ENCODE measurements at places on chromosomes 5 and 9.

DNA sequence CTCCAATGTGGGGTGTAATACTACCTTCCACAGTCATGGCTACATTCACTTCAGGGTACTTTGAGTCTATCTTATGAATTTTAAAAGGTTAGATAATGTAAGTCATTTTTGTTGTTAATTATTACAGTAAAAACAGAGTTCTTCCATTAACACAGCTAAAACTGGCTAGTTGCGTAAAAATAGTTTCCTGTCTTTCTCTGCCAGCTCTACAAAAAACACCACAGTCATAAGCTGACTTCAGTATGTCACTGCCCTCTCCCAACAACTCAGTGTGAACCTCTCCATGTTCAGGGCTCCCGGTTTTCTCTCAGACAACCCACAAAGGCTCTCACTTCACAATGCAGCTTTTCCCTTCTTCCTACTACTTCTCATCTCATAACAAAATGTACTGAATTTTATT, 84.8 kb upstream of the ITGA1 start:
- no peak overlapping the region for H3K27ac ChIP-seq
- no peak overlapping the region for H3K4me3 ChIP-seq
- no peaks in the 10 kb centered on the region for H3K4me1 ChIP-seq
- no peak for ATAC-seq

DNA sequence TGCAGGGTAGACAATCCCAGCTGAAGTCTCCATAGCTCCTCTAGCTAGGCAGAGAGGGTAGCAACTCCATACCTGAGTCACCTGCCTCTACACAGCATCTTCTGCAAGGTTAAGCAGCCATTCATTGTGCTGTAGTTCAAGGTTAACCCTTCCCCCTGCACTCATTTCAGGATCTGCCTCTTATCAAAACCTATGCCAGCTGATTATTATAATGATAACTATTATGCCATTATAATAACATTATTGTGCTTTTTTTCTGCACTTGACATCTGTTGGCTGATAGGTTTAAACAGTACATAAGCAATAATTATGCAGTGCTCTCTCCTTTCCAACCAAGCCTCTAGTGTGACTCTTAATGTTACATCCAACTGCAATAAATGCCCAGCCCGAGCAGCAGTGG, 17.3 kb downstream of the SIL1 start:
- no peak for ATAC-seq
- H3K27me3 ChIP-seq, result no peaks in the 10 kb centered on the region
- no peaks in the 10 kb centered on the region for H3K36me3 ChIP-seq
- H3K27ac ChIP-seq, result no peak overlapping the region

GRCh38 chr9:124286292-124286931, 28.7 kb downstream of the NEK6 start:
- no peaks in the 10 kb centered on the region for H3K4me1 ChIP-seq
- H3K4me3 ChIP-seq, result no peak overlapping the region
- no peaks in the 10 kb centered on the region for H3K36me3 ChIP-seq
- peak overlapping the region; percentile 76 for H3K27ac ChIP-seq

- peaks cover 5% of the 10 kb centered on the region for H3K27me3 ChIP-seq
- no peaks in the 10 kb centered on the region for H3K4me1 ChIP-seq
- no peak overlapping the region for H3K27ac ChIP-seq
- no peak for ATAC-seq
- H3K36me3 ChIP-seq, result no peaks in the 10 kb centered on the region
Observed at GRCh38 chr5:6117212-6117611, 261.1 kb downstream of the MED10 start.

- H3K4me3 ChIP-seq, result no peak overlapping the region
- ATAC-seq, result no peak
- H3K27ac ChIP-seq, result no peak overlapping the region
- no peaks in the 10 kb centered on the region for H3K36me3 ChIP-seq
Observed at GRCh38 chr5:68873198-68873597, 220.6 kb upstream of the SLC30A5 start.

DNA sequence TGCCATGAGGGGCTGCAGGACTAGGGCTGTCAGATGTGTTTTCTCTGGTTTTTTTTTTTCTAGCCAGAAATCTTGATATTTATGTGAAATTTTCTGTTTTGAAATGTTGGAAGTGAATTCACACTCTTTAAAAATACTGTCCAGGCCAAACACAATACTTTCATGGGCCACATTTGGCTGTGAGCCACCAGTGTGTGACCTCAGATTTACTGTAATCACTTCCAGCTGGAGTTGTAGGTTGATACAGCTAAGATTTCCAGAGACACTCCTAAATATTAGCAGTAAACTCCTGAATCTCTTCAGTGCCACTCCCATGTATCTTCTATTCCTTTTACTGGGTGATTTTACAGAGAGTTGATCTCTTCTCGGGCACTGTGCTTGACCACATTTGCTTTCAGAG, 92.2 kb upstream of the CKMT2 start:
- no peak for ATAC-seq
- no peaks in the 10 kb centered on the region for H3K27me3 ChIP-seq
- no peak overlapping the region for H3K27ac ChIP-seq
- H3K36me3 ChIP-seq, result no peaks in the 10 kb centered on the region

- no peaks in the 10 kb centered on the region for H3K27me3 ChIP-seq
- no peaks in the 10 kb centered on the region for H3K36me3 ChIP-seq
- H3K27ac ChIP-seq, result peak overlapping the region; percentile 27
- peak; percentile 50 for ATAC-seq
- peaks cover 11% of the 10 kb centered on the region for H3K4me1 ChIP-seq
Observed at GRCh38 chr9:35035851-35036701, 36.3 kb downstream of the VCP start.

GRCh38 chr5:68037546-68037945, 178.0 kb upstream of the PIK3R1 start:
- H3K4me3 ChIP-seq, result no peak overlapping the region
- peaks cover 4% of the 10 kb centered on the region for H3K4me1 ChIP-seq
- H3K27ac ChIP-seq, result no peak overlapping the region
- no peaks in the 10 kb centered on the region for H3K36me3 ChIP-seq
- ATAC-seq, result peak; percentile 33
- no peaks in the 10 kb centered on the region for H3K27me3 ChIP-seq

DNA sequence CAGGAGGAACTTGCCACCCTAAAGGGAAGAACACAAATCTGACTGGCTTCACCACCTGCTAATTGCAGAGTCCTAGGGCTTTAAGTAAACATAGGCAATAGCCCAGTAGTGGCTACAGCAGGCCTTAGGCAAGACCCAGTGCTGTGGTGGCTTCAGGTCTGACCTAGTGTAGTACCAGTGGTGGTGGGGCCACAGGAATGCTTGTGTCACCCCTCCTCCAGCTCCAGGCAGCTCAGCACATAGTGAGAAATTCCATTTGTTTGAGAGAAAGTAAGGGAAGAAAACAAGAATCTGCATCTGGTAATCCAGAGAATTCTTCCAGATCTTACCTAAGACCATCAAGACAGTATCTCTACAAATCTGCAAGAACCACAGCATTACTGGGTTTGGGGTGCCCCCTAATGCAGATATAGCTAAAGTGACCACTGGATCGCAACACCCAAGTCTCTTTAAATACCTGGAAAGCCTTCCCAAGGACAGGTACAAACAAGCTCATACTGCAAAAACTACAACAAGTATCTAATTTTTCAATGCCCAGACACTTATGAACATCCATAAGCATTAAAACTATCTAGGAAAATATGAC, 102.6 kb upstream of the TRPM3 start:
- H3K4me1 ChIP-seq, result no peaks in the 10 kb centered on the region
- ATAC-seq, result no peak
- H3K27me3 ChIP-seq, result no peaks in the 10 kb centered on the region
- H3K27ac ChIP-seq, result no peak overlapping the region
- H3K36me3 ChIP-seq, result no peaks in the 10 kb centered on the region
- no peak overlapping the region for H3K4me3 ChIP-seq

DNA sequence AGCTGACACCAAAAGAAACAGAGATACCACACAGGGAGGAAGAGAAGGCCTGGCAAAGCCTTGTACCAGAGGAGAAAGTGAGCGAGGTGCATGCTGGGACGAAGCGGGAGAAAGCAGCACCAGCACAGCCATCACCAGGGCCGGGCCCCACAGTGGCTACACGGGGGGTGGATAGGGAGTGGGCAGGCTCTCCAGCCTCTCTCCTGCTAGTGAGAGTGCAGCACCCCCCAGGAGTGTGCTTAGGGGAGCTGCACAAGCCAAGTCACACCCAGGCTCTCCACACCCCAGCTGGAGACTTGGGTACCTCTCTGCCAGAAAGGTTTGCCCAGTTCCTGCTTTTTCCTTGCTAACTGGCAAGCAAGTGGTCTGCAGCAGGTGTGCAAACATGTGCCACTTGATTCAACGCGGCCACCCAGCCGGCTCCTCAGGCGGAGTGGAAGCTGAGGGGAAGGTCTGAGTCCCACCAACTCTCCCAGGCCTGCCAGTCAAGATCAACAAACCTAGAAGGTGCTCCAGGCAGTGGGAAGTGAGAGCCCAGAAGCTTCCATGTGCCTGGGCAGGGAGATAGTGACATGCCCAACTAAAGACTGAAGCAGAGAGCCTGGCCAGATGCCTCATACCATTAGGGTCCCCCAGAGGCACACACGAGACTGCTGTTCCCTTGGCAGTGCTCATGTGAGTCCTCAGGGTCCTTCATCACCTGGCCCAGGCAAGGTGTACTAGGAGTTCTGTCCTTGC, 39.9 kb downstream of the BICD2 start:
- no peaks in the 10 kb centered on the region for H3K4me1 ChIP-seq
- H3K27me3 ChIP-seq, result no peaks in the 10 kb centered on the region
- no peak overlapping the region for H3K4me3 ChIP-seq
- H3K36me3 ChIP-seq, result no peaks in the 10 kb centered on the region

- H3K27ac ChIP-seq, result no peak overlapping the region
- no peaks in the 10 kb centered on the region for H3K27me3 ChIP-seq
- H3K4me3 ChIP-seq, result no peak overlapping the region
- peaks cover 19% of the 10 kb centered on the region for H3K36me3 ChIP-seq
- no peak for ATAC-seq
Observed at GRCh38 chr9:86287013-86287412, 4.7 kb upstream of the ISCA1 start.

DNA sequence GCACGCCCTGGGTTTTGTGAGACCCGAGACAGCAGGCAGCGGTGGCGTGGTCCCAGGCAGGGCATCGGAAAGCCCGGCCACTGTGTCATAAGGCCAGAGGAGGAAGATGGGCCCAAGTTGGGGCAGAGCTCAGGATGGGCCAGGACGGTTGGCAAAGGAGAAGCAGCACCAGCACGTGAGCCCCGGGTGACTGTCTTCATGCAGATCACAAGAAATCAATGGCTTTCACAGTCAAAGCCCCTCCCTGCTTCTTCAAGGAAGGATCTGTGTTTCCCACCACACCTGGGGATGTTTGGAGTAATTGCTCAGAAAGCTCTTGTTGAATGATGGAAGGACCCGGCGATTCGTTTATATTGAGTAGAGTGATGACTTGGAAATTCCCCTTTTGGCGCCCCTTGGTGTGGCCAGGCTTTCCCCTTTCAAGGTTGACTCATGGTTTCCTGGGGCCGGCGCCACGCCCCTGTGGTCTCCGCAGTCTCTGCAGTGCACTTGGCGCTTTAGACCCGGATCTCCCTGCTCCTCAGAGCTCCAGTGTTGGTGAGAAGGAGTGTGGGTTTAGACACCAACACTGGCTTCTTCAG, 52.1 kb downstream of the IL31RA start:
- ATAC-seq, result no peak
- no peaks in the 10 kb centered on the region for H3K27me3 ChIP-seq
- no peaks in the 10 kb centered on the region for H3K4me1 ChIP-seq
- H3K27ac ChIP-seq, result no peak overlapping the region
- H3K4me3 ChIP-seq, result no peak overlapping the region
- no peaks in the 10 kb centered on the region for H3K36me3 ChIP-seq

DNA sequence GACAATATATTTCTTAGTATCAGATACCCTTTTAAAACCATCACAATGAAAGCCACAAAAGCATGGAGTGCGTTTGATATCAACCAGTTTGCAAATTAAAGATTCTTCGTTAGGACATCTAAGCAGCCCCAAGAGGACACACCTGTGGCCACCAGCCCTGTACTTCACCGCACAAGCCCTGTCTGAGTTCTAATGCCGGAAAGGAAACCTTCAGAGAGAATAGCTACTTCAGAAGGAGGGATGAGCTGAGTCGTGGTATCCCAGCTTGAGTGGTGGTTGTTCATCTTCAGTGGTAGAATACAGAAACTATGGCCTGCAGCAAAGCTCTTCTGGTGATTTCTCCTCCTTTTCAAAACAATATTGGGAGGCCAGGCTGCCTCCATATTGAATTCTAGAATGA, 319.6 kb downstream of the FBXL7 start:
- H3K27ac ChIP-seq, result no peak overlapping the region
- no peak for ATAC-seq
- H3K36me3 ChIP-seq, result no peaks in the 10 kb centered on the region
- H3K27me3 ChIP-seq, result no peaks in the 10 kb centered on the region
- no peaks in the 10 kb centered on the region for H3K4me1 ChIP-seq

- H3K27ac ChIP-seq, result no peak overlapping the region
- ATAC-seq, result no peak
- H3K4me3 ChIP-seq, result no peak overlapping the region
- no peaks in the 10 kb centered on the region for H3K27me3 ChIP-seq
- peaks cover 13% of the 10 kb centered on the region for H3K4me1 ChIP-seq
Observed at GRCh38 chr9:134321531-134321930, 4.7 kb upstream of the RXRA start.

GRCh38 chr9:136050701-136051452, 44.2 kb downstream of the NACC2 start:
- peaks cover 44% of the 10 kb centered on the region for H3K36me3 ChIP-seq
- H3K27ac ChIP-seq, result peak overlapping the region; percentile 87
- H3K4me3 ChIP-seq, result peak overlapping the region; percentile 31
- ATAC-seq, result no peak
- no peaks in the 10 kb centered on the region for H3K27me3 ChIP-seq

DNA sequence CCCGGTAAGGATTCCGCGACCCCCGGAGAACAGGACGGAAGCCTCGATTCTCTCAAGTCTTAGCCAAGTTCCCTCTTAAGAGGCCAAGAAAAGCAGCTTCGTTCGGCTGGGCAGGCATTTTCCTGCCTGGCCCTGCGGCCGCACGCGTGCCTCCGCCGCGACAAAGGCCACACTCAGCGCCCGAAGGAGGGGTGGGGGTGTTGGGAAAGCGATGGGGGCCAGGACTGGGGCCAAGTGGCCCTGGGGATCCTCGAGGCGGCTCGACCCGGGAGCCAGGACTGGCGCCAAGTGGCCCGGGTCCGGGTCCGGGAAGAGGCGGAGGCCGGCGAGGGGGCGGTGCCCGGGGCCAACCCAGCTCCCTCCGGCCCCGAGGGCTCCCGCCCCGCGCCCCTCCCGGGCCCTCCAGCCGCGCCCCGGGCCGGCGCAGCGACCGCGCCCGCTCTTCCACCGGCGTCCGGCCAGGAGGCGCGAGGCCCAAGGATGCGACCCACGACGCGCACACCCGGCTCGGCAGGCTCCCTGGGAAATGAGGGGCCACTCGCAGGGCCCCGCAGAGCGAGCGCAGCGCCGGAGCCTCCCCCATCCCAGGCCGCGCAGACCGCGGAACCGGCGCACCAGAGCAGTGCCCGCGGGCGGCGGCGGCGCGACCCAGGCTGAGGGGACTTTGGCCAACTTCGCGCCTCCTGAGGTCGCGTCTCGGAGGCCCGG, 756 bp downstream of the VAV2 start:
- H3K27me3 ChIP-seq, result peaks cover 2% of the 10 kb centered on the region
- H3K36me3 ChIP-seq, result no peaks in the 10 kb centered on the region
- ATAC-seq, result no peak
- H3K27ac ChIP-seq, result peak overlapping the region; percentile 96
- peak overlapping the region; percentile 83 for H3K4me3 ChIP-seq

Data from gastroesophageal sphincter (tissue), 4 donors.